ENCODE measurements at places on chromosomes 2 and 18.

GRCh38 chr2:209472871-209473270, 49.0 kb downstream of the MAP2 start:
- no peak for DNase-seq

DNA sequence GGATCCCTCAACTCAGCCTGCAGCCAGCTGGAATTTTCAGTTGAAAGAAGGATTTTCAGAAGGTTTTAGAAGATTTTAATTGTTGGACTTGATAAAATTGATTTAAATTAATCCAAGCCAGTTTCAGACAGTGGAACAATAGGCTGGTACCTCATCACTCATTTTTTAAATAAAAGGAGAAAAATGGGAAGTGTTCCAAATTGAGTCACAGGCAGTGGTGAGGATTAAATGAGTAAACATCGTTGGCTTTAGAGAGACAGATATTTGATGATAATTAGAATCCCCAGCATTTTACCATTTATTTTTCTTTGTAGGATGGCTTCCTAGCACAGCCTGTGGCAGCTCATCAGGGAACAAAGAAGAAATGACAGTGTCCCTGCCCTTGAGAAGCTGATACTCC, 7.4 kb downstream of the CXCR4 start:
- DNase-seq, result no peak

- DNase-seq, result no peak
Observed at GRCh38 chr2:183063083-183063482, 15.5 kb upstream of the DUSP19 start.

- DNase-seq, result no peak
Observed at GRCh38 chr2:154804451-154804850, 106.0 kb downstream of the KCNJ3 start.

GRCh38 chr18:14914121-14914520, 166.1 kb downstream of the ANKRD30B start:
- DNase-seq, result no peak
